CD14-positive monocyte (primary cell): ENCODE measurements at places on chromosomes 3 and 15. TPM values are rescaled to one million over a fixed set of nuclear protein-coding genes. Genes with fewer than 3 reads are reported as not detected.

RASGRF1 gene
- not detected for polyA plus RNA-seq

SLC7A14 gene
- polyA plus RNA-seq = not detected

RTP3 gene
- polyA plus RNA-seq = not detected

LRRC15 gene
- not detected in 2 replicates for polyA plus RNA-seq

IL17RD gene
- polyA plus RNA-seq = not detected
